MCF 10A (cell line): ENCODE measurements at places on chromosomes 2 and 18. TPM values are rescaled to one million over a fixed set of nuclear protein-coding genes. Genes with fewer than 3 reads are reported as not detected.

The DPP4 gene
- not detected in 2 replicates for total RNA-seq

The GNLY gene
- not detected in 2 replicates for total RNA-seq

The IL36A gene
- total RNA-seq, result not detected in 2 replicates

The RND3 gene
- total RNA-seq, result 158 and 182 TPM in 2 replicates

The FOXI3 gene
- not detected in 2 replicates for total RNA-seq
